EL (cell line): ENCODE measurements at places on chromosomes 5 and 9.
A peak's percentile ranks its signal among the peaks of the same experiment; 100 is the strongest.

DNA sequence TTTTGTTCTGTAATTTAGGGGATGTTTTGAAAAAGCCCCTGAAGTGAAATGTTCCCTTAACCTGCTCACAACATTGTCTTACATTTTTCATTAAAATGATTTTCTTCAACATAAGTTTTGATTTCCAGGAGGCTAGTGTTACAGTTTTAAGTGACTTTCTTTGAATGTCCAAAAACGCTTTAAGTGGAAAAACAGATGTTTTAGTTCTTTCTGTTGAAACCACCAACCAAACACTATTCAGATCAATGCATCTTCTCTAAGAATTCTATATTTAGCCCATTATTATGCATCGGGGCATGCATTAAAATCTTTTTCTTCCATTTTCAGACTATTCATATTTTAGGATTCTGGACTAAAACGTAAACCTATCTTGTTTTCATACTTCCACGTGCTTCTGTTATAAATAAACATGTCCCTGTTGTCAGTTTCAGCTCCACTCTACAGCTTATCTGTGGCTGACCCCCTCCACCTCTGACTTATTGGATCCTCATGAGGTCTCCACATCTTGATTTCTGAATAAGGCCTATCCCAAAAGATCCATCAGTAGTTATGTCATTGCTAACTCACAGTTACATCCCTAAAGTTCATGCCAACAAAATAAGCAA is 882.3 kb upstream of the SEMA6A start:
- no peak for DNase-seq

GRCh38 chr9:116569111-116569510 is 118.0 kb upstream of the TRIM32 start:
- no peak for DNase-seq

DNA sequence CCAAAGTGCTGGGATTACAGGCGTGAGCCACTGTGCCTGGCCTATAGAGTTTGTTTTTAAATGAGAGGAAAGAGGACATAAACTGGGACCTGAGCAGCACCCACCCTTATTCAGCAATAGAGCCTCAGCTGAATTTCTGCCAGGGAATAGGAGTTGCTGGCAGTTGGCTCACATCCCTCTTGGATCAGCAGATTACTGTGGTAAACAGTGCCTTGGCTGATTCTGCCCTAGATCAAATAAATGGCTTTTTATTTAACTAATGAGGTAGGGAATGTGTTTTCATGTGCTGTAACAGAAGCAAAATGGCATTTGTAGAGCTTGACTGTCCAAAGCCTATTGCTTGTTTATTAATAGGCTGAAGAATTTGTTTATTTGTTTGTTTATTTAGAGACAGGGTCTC is 2.1 kb downstream of the ARHGEF37 start:
- no peak for DNase-seq

- DNase-seq, result no peak
These were observed 141.1 kb downstream of the ESM1 start for GRCh38 chr5:54844266-54844665.

DNA sequence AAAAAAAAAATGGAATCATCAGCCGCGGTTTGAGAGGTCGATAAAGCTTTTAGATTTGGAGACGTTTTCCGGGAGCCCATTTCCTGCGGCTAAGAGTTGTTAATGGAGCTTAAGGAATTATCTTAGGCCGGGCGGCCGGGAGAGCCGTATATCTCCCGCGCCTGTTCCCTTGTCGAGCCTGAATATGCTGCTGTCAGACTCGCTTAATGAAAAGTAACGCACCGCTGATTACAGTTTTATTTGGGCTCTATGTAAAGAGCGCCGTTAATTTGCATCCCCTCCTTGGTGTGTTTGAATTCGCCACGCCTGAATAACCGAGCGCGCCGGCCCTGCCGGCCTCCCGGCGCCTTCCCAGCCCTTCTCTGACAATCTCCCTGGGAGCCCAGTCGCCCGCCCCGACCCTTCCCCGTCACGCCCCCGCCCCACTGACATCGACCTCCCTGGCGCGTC is 7.9 kb downstream of the IRX4 start:
- DNase-seq, result no peak

DNA sequence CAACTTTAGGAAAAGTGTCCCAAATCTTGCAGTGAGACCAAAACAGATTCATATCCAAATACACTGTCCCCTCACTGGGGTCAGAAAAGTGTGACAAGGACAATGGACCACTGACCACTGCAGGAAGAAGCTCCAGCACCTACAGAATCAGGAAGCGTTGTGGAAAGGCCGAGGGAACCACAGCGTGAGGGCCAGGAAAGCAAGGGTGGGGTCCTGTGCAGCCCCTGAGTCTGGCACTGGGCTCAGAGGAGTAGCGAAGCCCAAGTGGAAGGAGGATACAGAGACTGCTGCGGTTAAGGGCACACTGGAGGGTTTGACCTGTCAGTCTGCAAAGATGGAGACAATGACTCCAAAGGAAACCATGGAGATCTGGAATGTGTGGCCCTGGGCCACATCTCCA is 36.9 kb downstream of the C5orf15 start:
- no peak for DNase-seq

GRCh38 chr5:127396490-127397155 is 106.0 kb downstream of the MEGF10 start:
- no peak for DNase-seq

- DNase-seq, result no peak
These were observed 77.8 kb downstream of the FGF1 start for GRCh38 chr5:142608081-142608480.

- no peak for DNase-seq
These were observed 1985.5 kb upstream of the CDH6 start for GRCh38 chr5:29208024-29208423.

- DNase-seq, result no peak
These were observed 42.7 kb downstream of the SCGB3A1 start for GRCh38 chr5:180548563-180548962.

- peak; percentile 31 for DNase-seq
These were observed 1.5 kb downstream of the NDFIP1 start for GRCh38 chr5:142110046-142110531.

DNA sequence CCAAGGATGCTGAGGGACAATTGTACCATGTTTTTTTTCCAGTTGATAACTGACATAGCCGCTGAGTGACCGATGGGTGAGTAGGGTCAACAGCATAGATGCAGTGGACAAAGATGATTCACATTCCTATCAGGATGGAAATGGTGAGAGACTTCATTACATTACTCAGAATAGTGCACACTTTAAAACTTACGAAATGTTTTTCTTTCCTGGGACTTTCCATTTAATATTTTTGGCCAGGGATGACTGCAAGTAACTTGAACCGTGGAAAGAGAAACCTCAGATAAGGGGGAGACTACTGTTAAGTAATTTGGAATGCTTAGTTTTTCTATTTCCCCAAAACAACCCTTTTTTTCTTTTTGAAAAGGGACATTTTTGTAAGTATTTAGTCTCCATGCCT is 3.0 kb upstream of the TUSC1 start:
- DNase-seq, result peak; percentile 61

- peak; percentile 46 for DNase-seq
These were observed 306.4 kb downstream of the NTRK2 start for GRCh38 chr9:84975926-84976325.
